NCI-H69 (cell line): ENCODE measurements at places on chromosomes 16 and 17.

DNA sequence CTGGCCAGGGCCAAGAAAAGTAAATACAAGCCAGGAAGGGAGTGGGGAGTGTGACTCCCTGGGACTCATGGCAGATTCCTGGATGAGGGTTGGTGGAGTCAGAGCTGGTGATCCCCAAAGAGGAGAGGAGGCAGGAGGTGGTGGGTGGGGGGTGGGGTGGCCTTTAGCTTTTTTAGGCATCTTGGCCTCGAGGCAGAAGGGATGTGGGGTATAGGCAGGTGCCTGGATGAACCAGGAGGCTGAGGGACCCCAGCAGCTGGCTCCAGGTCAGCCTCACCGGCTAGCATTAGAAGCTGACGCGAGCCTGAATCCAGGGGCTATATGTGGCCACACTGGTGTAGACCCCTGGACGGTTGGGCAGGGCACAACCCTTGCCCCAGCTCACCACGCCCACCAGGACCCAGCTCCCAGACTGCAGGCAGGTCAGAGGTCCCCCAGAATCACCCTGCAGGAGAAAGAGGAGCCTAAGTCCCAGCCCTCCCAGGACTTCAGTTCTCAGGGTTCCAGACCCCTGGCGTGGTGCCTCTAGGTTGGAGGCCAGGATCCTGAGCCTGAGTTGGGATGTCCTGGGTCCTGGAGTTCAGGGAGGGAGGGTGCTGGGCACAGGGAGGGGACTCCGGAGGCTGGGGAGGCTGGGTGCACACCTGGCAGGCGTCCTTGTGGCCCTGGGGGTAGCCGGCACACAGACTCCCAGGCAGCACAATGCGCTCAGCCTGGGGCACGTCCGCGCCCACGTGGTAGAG lies 2.8 kb downstream of the PRSS33 start:
- no peak for DNase-seq

DNA sequence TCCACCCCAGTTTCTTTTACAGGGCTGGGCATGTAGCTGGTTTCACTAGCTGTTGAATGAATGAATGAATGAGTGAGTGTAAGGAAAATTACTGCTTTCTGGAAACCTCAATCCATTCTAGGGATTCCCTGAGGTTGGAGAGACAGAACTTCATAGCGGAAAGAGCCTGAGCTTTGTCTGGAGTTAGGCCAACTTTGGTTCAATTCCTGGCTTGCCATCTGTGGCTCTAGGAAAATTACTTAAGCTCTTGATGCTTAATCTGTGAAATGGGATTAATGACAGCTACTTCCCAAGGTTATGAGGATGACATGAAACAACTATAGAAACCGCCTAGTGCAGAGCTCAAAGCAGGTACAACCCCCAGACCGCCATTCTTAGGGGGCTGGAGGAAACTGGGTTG lies 76.3 kb upstream of the AXIN2 start:
- DNase-seq = no peak

DNA sequence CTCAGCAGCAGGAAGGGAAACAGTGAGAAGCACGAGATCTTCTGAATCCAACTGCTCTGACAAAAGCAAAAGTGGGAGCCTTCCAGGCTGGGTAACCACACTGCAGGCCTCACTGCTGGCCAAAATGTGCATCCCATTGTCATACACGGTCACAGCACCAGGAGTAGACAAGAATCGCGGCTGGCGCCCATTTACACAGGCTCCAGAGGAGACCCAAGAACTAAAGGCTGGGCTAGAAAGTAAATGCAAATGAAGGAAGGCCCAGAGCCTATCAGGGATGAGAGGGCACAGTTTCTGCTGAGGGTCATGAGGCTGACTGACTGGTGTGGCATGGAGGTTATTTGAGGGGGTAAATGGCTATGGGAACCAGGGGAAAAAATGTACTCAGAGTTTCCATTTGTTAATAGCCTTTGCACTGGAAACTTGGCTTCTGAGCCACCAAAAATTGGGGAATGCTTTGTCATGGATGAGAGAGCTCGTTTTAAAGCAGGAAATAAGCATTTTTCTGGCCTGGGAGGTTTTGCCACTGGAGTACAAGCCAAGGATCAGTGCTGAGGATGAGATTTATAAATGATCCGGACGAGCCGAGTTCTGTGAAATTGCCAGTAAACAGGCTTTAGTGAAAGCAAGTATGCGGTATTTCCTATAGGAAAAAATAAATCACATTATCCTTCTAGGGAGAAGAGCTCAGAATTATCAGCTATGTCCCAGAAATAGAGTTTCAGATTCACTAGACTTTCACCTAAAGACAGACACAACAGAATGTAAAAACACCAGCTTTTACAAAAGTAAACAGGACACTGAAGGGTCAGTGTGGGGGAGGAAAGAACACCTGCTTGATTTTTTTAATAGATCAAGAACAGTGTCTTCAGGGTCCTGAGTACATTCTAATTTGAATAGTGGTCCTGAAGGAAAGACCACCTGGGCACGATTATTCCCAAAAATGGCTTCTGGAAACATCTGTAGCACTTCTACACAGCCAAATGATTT lies 66.9 kb upstream of the GSG1L start:
- DNase-seq = no peak

DNA sequence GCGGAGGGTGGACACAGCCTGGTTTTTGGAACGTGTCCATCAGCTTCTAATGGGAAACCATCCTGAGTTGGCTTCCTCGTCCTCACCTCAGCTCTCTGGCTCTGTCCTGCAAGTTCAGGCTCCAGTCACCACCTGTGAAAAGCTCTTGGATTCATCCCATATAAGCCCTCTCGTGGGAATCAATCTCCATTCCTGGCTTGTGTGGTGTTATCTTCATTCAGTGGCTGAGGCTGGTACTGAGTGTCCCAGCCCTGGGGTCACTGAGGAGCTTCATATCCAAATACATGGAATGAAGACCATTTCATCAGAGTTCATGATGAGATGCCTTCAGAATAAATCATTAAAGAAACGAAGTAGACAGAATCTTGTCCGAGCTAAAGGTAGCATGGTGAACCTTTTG lies 189.2 kb downstream of the RBFOX1 start:
- no peak for DNase-seq
